Activated CD4-positive, alpha-beta T cell treated with anti-CD3 and anti-CD28 coated beads, Interleukin-2, amount 50 U/mL, for 24 hours (primary cell): ENCODE measurements at places on chromosomes 6 and 20.
A peak's percentile ranks its signal among the peaks of the same experiment; 100 is the strongest.

DNA sequence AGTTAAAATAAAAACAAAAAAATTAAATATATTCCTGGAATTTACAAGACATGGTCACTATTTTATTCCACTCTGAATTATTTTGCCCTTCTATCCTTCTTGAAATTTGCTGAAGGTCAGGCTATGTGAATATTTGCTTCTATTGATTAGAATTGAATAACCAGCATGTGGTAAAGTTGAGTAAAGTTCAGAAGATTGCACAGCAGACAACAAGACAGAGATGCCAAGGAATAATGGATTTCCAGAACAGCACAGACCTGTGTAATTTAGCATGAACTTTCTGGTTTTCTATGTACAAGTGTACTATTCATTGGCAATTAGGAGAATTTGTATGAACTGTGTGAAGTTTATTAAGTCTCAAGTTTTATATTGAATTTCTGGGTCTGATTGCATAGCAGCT is 352.4 kb downstream of the TBC1D32 start:
- DNase-seq: no peak

- DNase-seq: no peak
Observed at GRCh38 chr20:32632461-32633354, 41.0 kb downstream of the C20orf203 start.

GRCh38 chr6:98044151-98044561 is 761.1 kb upstream of the MMS22L start:
- no peak for DNase-seq

- DNase-seq: no peak
Observed at GRCh38 chr6:49269190-49269589, 193.9 kb downstream of the MMUT start.

GRCh38 chr20:37303637-37304036 is 14.2 kb downstream of the MANBAL start:
- no peak for DNase-seq

GRCh38 chr6:105600336-105601260 is 197.7 kb upstream of the PREP start:
- no peak for DNase-seq

DNA sequence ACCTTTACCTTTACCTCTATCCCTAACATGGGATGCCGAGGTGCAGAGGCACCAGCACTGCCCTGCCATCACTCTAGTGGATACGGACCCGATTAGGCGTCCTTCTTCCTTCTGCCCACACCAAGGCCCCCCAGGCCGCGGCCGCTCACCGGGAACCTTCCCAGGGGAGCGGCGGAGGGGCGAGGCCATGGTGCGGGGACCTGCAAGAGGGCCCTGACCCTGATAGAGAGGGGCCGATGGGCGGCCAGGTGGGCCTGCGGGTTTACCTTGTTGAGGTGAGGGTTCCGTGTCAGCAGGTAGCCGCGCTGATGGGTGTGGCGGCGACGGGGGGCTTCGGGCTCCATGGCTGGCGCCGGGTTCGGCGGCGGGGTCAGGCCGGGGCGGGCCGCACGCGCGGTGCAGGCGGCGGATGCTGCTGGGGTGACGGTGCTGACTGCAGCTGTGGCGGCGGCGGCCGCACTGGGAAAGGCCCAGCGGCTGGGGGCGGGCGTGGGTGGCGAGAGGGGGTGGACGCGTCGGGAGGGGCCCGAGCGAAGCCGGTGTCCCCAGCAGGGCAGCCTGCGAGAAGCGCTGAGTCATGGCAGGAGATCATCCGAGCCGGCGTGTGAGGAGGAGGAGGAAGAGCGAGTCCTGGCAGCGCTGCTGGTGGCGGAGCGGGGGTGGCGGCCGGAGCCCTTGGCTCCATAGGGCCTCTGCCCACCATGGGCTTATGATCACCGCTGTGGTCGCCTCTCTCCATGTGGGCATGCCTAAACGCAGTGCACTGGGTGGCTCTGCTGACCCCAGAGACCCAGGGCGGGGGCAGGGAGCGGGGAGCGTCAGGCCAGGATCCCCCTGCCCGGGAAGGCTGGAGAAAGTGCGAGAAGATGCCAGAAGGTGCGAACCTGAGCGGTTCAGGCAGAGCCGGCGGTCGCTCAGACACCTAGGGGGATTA is at the start of gene ME1:
Gene ME1 (minus strand): TSS at position 441 of the 934 bp plus-strand sequence. CDS start 97 bp downstream, at position 344.
- no peak for DNase-seq

DNA sequence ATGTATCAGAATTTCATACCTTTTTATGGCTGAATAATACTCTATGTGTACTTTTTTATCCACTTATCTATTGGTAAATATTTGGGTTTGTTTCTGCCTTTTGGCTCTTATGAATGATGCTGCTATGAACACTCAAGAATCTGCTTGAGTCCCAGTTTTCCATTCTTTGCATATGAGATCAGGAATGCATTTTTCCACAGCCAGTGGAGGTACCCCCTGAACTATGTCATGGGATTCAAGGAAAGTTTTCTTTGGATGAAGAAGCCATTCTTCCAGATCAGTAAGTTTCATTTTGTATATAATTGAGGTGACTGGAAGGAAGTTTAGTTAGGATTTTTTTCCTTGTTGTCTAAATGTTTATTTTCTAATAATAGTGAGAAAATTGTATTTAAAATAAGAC is 40.9 kb downstream of the NKX2-4 start:
- no peak for DNase-seq

GRCh38 chr20:57709823-57710799 is at the start of gene PMEPA1:
Gene PMEPA1, minus strand, starts transcription at chr20:57710015. Its CDS starts 433 bp downstream, at chr20:57709582.
- peak; percentile 87 for DNase-seq

DNA sequence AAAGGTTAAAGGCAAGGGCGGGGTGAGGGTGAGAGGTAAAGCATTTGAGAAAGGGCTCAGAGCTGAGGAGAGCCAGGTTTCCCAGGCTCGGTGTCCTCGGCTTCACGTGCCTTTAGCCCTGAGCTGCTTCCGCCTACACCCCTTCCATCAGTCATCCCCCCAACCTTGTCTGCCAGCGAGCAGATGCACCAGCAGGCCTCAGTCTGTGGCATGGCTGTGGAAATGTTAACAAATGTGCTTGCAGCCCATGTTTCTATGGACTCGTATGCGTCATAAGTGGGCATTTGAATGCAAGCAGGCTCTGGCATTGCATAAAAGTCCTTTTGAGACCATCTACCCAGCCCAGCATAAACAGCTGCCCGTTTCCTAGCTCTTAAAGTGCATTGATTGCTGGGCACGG is 88.8 kb downstream of the SYNJ2 start:
- no peak for DNase-seq

GRCh38 chr20:1862663-1863053 is 32.5 kb upstream of the SIRPA start:
- no peak for DNase-seq

- no peak for DNase-seq
Observed at GRCh38 chr20:32941155-32941885, 62.9 kb downstream of the SUN5 start.

- no peak for DNase-seq
Observed at GRCh38 chr20:10474606-10475184, 39.6 kb downstream of the SLX4IP start.

DNA sequence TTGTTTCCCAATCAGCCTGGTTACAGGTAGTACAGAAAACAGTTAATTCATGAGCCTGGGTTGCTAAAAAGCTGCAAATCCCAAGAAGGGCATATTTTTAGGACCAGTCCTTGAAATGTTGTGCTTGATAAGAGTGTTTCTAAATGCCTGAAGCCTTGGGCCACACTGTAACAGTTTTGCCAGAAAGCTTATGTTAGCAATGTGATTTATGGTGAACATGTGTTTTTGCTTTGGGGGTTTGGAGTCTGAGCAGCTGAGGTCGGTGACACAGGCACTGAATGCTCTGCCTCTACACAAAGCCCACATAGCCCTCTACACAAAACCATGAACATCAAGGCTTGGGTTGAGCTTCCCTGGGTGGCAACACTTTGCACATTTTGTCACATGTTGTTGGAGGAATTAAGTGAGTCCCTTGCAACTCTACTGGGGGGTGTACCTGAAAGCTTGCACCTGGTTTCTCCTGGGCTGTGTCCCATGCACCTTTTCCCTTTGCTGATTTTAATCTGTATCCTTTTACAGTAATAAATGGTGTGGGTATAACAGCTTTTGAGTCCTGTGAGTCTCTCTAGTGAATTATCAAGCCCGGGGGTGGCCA is 22.2 kb downstream of the AHI1 start:
- DNase-seq: no peak

GRCh38 chr6:11008821-11009220 is 35.3 kb downstream of the ELOVL2 start:
- no peak for DNase-seq

DNA sequence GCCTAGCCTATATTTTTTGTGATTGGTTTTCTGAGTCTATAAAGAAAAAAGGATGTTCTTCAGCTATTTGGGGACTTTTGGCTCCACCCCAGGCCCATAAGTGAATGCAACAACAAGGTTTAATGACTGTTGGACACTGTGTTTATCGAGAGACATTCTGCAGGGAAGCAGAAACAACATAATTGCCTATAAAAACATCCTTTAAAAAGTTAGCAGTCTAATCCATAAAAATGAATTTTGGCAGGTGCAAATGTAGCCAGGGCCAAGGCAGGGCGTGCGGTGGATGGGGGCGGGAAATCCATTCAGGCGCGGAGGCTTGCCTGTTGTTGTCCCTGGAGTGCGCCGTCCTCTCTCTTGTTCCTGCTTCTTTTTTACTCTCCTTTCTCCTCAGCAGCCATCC is 99.3 kb downstream of the PAX1 start:
- no peak for DNase-seq

GRCh38 chr6:11397622-11398450 is 139.7 kb upstream of the TMEM170B start:
- DNase-seq: no peak

GRCh38 chr6:158485431-158485830 is 74.5 kb upstream of the TMEM181 start:
- DNase-seq: no peak

DNA sequence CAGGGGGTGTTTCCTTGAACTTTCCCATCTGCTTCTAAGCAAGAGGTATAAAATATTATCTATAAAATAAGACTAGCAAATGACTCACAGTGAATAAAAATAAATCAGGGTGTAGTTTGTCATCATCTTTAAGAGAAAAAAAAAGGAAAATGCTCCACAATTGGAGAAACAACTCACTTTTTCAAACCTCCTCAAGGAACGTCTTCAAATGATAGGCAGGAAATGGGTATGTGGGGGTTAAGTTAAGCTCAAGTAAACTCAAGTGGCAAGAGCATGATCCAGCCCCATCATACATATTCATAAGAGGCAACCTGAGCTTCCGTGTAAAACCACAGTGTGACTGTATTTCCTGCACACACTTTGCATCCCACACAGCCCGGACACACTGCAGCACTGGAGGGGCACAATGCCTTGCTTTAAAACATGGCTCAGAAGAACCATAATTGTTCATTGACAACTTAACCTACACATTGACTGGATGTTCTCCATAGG is 58.5 kb upstream of the CEP85L start:
- DNase-seq: peak; percentile 81
